ENCODE measurements at places on chromosomes 16 and 17.

DNA sequence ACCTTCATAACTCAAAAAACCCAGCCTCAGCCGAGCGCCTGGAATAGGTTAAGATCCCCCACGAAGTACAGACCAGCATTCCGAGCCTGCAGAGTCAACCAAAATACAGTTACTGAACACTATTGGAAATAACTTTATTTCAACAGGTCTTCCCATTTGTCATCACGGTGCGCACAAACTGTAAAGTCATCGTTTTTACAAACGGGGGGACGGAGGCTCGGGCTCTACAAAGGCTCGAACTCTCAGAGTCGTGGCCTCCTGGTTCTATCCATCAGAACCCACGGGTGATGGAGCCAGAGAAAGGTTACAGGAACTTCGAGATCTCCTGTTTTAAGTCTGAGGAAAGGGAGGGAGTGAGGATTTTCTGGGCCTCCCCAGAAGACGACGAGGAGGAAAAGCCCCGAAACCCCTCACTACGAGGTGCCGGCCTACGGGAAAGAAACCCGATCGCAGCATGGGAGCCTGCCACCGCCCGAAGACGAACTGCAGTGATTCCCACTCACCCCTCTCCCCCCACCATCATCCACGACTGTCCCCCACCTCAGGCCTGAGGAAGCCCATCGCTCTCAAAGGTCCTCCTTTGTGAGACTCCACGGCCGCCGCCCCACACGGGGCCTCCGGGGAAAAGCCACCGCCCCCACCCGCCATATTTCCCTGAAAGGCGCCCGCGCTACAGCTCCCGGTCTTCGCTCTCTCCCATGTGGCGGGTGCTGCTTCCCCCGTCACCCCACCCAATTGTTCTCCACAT lies 917 bp downstream of the YWHAE start:
- DNase-seq, result no peak

GRCh38 chr16:78816499-78817195 lies 717.2 kb downstream of the WWOX start:
- no peak for DNase-seq

DNA sequence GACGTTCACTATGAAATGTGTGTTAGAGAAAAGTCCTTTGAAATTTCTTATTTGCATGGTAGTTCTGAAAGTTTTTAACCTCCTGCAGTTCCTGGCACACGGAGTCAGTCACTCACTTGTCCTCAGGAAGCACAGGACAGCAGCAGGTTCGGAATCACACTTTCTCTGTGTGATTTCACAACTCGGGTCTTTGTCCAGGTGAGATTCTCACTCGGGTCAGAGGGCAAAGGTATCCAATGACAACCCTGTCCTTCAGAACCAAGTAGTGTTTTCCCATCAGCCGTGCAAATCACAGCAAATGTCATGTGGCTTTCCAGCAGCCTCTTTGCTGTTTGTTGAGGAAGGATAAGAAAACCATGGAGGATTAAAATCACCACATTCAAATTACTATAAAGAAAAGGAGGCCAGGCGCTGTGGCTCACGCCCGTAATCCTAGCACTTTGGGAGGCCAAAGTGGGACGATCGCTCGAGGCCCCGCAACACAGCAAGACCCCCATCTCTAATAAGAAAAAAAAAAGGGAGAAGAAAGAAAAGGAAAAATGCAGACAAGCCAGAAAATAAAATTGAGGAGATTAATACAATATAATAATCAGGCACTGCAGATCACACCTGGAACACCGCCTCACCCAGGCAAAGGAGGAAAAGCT lies 22.0 kb downstream of the ADCY9 start:
- DNase-seq, result no peak

DNA sequence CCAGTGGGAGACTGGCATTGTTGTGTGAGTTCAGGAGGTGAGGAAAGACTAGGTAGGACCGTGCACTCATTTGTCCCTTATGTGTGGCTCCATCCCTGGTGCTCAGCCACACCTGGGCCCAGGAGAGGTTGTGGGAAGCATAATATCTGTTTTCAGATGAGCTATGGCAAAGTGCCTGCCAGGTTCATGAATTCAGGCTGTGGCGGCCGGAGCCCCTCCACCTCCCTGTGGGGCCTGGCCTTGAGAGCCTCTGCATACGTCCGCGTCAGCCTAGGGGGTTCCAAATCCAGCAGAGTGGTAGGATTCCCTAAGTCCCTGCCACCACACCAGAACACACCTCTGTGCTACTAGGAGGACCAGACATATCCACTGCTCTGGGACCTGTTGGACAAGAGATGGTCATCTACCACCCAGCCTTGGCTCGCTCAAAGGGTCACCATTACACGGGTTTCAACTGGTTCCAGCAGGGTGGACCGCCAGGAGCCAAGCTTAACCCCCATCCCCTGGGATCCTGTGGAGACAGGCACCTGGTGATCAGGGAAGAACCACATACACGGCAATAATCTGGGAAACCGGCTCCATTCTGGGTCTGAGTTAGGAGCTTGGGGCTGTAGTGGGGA lies 2.0 kb downstream of the B3GNT9 start:
- DNase-seq, result no peak

GRCh38 chr17:37292429-37293139 lies 83.2 kb upstream of the C17orf78 start:
- no peak for DNase-seq

GRCh38 chr16:24745391-24745790 lies 15.9 kb downstream of the TNRC6A start:
- DNase-seq, result no peak

- no peak for DNase-seq
These were observed 2.5 kb downstream of the TTLL6 start for GRCh38 chr17:48814504-48814903.

GRCh38 chr16:65136681-65137080 lies 14.8 kb upstream of the CDH11 start:
- DNase-seq, result no peak

- no peak for DNase-seq
These were observed 959 bp upstream of the SPPL2C start for GRCh38 chr17:45843722-45844121.

DNA sequence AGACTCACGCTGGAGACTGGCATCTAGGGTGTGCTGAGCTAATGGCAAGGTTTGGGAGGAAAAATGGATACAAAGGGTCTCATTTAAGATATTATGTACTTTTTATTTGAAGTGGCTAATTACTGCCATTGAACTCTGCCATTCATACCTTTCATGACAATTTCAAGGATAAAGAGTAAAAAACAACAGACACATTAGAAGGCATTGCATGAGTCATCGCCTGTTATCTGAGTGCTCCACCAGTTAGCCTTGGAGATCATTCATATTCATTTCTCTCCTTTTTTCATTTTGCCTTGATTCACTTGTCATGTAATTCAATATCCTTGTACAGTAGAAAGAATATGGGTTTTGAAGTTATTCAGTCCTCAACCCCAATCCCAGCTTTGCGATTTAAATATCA lies 109.5 kb downstream of the CDH8 start:
- DNase-seq, result no peak

GRCh38 chr16:52227851-52228250 lies 319.1 kb downstream of the TOX3 start:
- DNase-seq, result no peak

DNA sequence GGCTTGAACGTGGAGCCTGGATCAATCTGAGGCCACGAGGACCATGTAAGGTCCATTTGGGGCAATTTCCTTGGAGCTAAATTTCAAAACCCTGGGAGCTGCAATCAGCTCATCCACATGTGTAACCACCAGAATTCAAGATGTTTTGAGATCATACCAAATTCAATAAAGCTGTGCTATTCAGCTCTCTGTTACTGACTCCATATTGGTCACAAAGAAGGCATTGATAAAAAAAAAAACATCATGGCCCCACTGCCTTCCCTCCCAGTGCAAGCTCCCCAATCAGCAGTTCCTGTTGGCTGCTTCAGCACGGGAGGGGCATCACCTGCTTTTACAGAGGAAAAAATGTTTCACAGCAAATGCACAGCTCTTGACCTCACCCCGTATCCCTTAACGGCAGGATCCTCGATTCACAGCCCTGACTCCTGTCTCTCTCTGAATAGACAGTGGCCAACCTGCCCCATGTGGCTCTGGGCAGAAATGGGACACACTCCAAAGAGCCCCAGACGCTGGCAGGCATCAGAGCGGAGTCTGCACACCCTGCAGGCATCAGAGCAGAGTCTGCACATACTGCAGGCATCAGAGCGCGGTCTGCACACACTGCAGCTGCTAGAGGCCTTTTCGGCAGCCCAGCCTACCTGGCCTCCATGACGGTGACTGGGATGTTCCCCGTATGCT lies 37.1 kb downstream of the FANCA start:
- no peak for DNase-seq

- DNase-seq, result no peak
These were observed 205.8 kb upstream of the WSB1 start for GRCh38 chr17:27087935-27088766.

GRCh38 chr16:87691686-87692079 lies 74.1 kb downstream of the KLHDC4 start:
- no peak for DNase-seq

GRCh38 chr16:1537763-1538289 lies 4.4 kb downstream of the TMEM204 start:
- DNase-seq, result no peak

- DNase-seq, result no peak
These were observed 431 bp downstream of the SLFN11 start for GRCh38 chr17:35372846-35373533.

- no peak for DNase-seq
These were observed 39.9 kb downstream of the TEKT5 start for GRCh38 chr16:10654592-10655414.

DNA sequence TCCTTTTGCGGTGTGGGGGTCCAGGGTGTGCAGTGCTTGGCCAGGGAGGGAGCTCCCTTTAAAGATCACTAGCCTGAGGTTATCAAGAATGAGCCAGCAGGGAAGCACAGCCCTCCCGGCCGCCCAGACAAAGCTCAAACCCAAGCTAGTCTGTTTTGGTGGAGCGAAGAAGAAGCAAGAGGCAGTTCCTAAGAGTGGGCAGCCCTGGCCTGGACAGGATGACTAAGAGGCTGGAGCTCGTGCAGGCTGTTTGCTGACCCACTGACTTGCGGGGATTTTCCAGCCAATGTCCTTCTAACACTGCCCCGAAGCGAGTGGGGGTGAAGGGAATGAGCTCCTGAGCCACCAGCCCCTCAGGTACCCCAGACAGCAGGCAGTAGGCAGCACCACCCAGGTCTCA lies 134.4 kb downstream of the COPRS start:
- DNase-seq, result no peak

- DNase-seq, result no peak
These were observed 25.0 kb downstream of the NXN start for GRCh38 chr17:954431-955164.

DNA sequence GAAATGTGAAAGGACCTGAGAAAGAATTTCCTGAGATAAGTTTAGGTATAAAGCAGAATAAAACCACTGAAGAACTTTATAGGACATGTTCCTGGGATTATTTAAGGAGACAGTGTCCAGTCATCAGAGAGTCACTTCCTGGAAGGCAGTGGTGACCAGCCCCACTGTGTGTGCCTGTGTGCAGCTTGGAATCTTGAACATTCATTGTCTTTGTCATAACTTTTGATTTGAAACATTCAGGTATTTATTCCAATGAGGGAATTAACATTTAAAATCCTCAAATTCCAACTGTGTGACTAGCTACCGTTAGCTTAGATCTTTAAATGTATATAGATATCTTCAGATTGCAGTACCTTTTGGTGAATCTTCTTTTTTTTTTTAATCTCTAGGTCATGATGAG lies 61.7 kb upstream of the MRC2 start:
- no peak for DNase-seq

- no peak for DNase-seq
These were observed 4.0 kb upstream of the MFAP4 start for GRCh38 chr17:19390951-19391350.

- no peak for DNase-seq
These were observed 35.6 kb downstream of the TSC2 start for GRCh38 chr16:2083409-2083808.

- no peak for DNase-seq
These were observed 3.9 kb downstream of the ABAT start for GRCh38 chr16:8678068-8678927.

GRCh38 chr16:28140788-28141618 lies 70.8 kb downstream of the XPO6 start:
- no peak for DNase-seq

- DNase-seq, result no peak
These were observed 4.0 kb downstream of the HAGHL start for GRCh38 chr16:730666-731509.

DNA sequence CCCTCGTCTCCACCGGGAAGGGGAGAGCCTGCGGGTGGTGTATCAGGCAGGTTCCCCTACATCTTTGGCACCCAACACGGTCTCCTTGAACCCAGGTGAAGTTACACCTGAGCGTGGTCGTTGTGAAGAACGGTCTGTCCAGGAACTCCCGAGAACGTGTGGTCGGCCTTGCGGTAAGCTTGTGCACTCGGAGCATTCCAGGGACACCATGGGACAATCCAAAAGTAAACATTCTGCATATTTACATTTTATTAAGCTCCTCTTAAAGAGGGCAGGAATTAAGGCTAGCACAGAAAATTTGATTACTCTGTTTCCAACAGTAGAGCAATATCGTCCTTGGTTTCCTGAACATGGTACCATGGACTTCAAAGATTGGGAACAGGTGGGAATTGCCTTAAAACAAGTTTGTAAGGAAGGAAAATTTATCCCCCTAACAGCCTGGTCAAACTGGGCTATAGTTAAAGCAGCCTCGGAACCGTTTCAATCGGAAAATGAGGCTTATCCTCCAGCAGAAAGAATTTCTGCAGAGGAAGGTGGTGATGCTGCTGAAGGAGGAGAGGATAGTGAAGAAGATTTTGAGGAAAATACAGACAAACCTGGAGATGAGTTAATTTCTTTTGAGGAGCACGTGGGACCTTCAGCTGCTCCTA lies 18.2 kb downstream of the ALOX15B start:
- no peak for DNase-seq

GRCh38 chr16:18983565-18984434 lies at the start of gene TMC7:
Gene TMC7, plus strand, starts transcription at chr16:18983934. Its CDS starts 130 bp downstream, at chr16:18984064.
- no peak for DNase-seq

DNA sequence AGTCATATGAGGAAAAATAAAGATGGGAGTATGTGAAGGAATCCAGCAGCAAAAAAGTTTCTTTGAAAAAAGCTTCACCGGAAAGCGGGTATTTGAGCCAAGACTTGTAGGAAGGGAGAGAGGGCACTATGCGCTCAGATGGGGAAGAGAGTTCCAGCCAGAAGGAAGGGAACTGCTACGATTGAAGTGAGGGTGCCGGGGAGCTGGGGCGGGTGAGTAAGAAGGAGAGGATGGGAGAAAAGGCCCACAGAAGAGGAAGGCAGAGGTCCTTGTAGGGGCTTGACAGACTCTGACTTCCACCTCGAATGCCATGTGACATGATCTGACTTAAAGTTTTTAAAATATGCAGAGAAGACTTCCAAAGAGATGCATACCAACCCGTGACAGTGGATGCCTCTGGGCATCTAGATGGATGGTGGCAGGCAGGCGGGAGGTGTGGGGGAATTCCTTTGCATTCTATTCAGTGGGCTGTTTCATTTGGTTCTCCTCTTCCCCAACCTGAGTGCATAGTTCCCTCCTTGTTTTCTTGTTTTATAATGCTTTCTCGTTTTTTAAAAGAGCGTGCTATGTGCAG lies 44.9 kb downstream of the CDRT4 start:
- no peak for DNase-seq

All from cortex of kidney (tissue), 1 donor.